ENCODE measurements at places on chromosomes 5 and 9.
A peak's percentile ranks its signal among the peaks of the same experiment; 100 is the strongest.

GRCh38 chr9:96020792-96021550 lies 145.5 kb downstream of the ERCC6L2 start:
- DNase-seq: peak; percentile 67

GRCh38 chr5:73379435-73379834 lies 69.1 kb downstream of the FOXD1 start:
- DNase-seq: no peak

DNA sequence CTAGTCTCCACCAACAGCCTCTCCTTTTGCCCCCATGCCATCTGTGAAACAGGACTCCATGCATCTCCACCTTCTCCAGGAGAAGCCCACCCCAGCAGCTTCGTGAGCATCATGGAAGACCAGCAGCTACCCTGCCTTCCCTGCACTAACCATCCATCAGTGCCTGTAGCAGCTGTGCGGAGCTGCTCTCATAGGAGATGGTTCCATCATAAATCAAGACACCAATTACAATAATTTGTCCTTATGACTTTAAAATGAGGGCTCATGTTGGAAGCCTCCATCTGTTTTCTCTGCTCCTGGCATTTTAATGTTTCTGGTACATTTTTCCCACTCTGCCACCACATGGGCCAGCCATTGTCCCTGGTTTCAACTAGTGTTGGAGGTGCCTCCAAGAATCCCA lies 69.9 kb downstream of the FGF1 start:
- no peak for DNase-seq

DNA sequence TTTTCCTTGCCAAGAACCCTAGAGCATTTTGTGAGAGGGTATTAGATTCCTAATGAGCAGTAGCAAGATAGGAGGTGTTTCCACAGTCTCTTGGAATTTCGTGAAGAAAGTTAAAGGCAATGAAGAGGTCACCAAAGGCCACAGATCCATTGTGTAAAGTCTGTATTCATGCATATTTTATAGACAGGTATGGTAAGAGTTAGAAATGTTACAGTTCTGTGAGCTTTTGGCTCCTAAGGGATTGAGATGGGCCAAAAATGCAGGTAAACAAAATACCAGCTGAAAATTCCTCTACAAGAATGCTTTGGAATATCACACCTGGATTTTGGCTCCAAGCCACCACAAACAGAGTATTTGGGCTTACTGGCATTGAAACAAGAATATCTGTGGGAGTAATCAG lies 47.4 kb upstream of the FST start:
- DNase-seq: no peak

GRCh38 chr9:133050781-133051180 lies 11.0 kb upstream of the CEL start:
- peak; percentile 77 for DNase-seq

All from NCI-H1417 (cell line).